ENCODE measurements at places on chromosomes 1 and 21. TPM values are rescaled to one million over a fixed set of nuclear protein-coding genes. Genes with fewer than 3 reads are reported as not detected.

The BSND gene
- total RNA-seq, result not detected

The VAV3 gene
- total RNA-seq, result 2.1 TPM

The OR14K1 gene
- total RNA-seq, result not detected

The OR10Z1 gene
- not detected for total RNA-seq

The C1orf52 gene
- total RNA-seq, result 22.7 TPM

The ST6GALNAC3 gene
- total RNA-seq, result 28.0 TPM

The CD2 gene
- total RNA-seq, result not detected

The RPE65 gene
- total RNA-seq, result not detected

The OR2T33 gene
- total RNA-seq, result not detected

The CD55 gene
- 46.0 TPM for total RNA-seq

Data from epithelial cell of umbilical artery (primary cell).